Amniotic stem cell (primary cell): ENCODE measurements at places on chromosomes 4 and X.

- DNase-seq = no peak
Measured at GRCh38 chr4:105189855-105190650, 43.4 kb downstream of the TET2 start.

DNA sequence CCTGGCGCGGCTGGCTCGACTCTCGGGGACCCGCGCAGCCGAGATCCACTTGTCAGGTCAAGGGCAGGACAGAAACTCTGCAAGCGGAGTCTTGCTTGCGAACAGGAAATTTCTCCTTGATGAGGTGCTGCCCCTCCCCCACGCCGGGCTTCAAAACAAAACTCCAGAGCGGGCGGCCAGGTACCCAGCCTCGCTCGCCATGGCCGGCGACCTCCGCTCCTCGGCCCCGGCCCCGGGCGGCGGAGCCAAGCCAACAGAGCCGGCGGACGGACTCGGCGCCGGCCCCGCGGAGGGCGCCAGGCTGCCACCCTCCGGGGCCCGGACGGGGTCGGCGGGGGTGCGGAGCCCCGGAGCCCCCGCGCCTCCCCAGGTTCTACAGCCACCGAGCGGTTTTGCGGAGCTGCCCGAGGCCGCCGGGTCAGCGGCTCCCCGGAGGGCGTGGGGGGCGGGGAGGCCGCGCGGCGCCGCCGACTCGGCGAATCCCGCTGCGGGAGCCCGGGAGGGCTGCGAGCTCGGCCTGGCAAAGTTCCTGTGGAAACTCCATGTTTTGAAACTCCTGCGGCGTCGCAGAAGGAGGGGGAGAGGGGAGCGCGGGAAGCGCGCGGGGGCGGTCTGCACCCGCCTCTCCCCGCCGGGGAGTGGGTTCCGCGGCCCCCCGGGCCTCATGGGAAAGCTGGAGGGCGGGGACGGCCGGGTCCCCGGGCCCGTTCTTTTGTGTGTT lies 11.7 kb upstream of the BCOR start:
- no peak for DNase-seq

GRCh38 chr4:108116423-108117168 lies 52.1 kb downstream of the LEF1 start:
- DNase-seq = no peak

DNA sequence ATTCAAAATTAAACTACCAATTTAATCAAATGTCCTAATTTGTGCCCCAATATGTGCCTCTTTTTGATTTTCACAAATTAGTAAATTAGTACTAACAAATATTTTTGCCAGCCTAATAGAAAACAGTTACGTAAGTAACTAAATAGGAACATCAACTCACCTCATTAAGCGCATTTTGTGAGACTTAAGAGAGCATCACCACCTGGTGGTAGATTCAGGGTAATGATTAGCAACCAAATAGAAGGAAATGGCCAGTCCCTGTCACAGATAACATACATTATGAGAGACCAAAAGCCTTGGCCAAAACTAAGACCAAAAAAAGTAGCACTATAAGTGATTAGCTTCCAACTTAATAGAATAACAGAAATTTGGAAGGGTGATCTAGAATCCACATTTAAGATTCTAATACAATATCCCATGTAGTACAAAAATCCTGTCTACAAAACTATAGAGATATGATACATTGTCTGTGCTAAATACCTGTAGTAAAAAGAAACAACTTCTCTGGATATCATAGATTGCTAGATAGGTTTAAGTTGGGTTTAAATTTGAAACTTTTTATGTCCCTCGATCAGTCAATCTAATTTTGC lies 46.7 kb downstream of the C4orf46 start:
- DNase-seq = peak; percentile 41

DNA sequence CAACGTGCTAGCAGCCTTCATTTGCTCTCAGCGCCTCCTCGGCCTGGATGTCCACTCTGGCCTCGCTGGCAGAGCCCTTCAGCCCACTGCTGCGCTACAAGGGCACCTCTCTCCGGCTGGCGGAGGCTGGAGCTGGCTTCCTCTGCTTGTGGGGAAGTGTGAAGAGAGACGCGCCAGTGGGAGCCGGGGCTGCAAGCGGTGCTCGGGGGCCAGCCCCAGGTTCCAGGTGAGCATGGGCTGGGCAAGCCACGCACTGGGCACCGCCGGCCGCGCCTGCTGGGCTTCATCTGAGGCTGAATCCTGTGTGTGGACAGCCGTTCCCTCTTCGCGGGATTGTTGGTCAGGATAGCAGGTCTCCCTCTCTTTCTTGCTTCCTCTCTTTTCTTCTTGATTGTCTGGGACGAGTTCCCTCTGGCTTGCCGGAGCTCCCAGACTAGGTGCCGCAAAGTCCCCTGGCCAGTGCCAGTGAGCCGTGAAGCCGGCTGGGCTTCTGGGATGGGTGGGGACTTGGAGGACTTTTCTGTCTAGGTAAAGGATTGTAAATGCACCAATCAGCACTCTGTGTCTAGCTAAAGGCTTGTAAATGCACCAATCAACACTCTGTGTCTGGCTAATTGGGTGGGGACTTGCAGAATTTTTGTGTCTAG lies 165.0 kb downstream of the HEPH start:
- DNase-seq = no peak

- DNase-seq = no peak
Measured at GRCh38 chr4:144808034-144808433, 162.1 kb downstream of the HHIP start.

GRCh38 chr4:153447175-153447905 lies 18.8 kb upstream of the TMEM131L start:
- no peak for DNase-seq

- DNase-seq = no peak
Measured at GRCh38 chr4:101954351-101954750, 163.8 kb downstream of the BANK1 start.

GRCh38 chrX:69759921-69760625 lies 144.2 kb downstream of the EDA start:
- no peak for DNase-seq

GRCh38 chr4:2220016-2220630 lies 21.8 kb downstream of the HAUS3 start:
- peak; percentile 49 for DNase-seq

DNA sequence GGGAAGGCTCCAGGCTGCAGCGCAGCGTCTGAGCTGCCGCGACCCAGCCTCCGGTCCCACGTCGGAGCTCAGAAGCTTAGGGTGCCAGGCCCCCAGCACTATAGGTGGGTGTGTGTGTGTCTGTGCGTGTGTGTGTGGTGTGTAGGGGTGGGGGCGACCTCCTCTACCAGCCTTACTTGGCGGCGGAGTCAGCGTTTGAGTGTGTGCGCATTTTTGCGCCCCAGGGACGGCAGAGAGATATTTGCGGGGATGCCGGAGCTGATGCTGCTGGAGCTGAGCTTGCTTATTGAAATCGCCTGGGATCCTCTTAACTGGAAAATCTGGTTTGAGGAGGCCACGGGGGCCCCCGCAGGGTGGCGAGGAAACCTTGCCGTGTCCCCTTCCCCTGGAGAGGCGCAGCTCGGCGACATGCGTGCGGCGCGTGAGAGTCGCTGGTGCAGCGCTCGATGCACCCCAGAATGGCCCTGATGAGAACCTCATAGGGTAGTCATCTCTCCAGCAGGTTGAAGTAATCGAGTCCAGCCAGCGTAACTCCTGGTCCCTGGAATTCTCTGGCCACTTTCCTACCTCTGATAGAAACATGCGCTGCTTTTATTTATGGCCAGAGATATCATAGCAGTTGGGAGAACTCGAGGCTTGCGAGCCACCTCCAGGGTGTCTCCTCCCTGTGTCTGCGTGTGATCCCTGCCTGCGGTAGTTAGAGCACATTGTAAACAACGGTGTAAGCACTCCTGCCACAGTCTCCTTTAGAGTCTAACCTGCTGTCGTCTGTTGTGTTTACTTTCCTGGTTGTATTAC lies 2.7 kb downstream of the ADGRL3 start:
- DNase-seq = no peak

DNA sequence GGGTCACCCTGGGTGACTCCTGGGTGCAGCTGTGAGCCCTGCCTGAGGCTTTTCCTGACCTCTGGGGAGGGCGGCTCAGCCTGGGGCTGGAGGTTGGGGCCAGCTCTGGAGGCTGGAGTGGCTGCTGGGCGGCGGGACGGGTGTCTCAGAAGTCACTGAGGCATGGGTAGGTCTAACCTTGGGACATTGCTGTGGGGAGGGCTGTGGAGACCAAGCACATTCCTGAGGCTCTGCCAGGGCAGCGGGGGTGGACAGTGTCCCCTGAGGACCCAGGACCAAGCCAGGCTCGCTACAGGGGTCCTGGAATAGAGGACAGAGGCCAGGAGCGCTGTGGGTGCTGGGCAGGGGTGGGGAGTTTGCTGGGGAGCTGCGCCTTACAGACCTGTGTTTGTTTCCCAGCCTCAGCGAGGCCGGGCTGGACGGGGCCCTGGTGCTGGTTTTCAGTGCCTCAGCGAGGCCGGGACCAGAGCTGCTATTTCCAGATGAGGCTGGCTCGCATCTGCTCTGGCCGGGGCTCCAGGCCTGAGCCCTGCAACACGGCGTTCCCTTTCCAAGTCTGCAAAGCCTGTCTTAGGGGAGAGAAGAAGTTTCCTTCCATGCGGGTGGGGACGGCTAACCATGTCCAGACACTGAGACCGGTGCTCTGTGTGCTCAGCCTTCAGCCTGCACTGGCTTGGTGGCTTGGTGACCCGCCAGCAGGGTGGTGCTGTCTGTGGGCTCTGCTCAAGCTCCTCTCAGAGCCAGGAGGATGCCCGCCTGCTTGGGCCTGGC lies 3.0 kb upstream of the SLC25A6 start:
- no peak for DNase-seq

- DNase-seq = no peak
Measured at GRCh38 chrX:17579026-17579425, 158.3 kb upstream of the SCML1 start.

- DNase-seq = no peak
Measured at GRCh38 chr4:56764223-56764622, 57.3 kb downstream of the SPINK2 start.

GRCh38 chrX:108309144-108309543 lies 129.1 kb downstream of the COL4A6 start:
- DNase-seq = no peak

DNA sequence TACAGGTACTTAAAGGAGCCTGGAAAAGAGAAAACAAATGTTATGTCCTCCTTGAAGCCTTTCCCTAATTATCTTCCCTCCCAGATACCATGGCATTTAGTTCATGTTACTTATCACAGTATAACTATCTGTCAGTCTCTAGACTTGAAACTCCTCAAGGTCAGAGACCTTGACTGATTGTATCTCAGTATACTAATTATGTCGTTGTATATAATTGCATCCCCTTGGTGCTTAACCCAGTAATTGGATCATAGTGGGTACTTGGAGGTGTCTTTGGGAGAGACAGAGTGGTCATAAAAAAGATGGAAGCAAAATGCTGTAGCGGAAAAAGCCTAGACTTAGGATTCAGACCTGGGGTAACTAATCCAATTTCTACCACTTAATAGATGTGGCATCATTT lies 8.1 kb downstream of the IGBP1 start:
- DNase-seq = no peak

GRCh38 chr4:98113012-98113411 lies 30.3 kb downstream of the STPG2 start:
- DNase-seq = no peak

DNA sequence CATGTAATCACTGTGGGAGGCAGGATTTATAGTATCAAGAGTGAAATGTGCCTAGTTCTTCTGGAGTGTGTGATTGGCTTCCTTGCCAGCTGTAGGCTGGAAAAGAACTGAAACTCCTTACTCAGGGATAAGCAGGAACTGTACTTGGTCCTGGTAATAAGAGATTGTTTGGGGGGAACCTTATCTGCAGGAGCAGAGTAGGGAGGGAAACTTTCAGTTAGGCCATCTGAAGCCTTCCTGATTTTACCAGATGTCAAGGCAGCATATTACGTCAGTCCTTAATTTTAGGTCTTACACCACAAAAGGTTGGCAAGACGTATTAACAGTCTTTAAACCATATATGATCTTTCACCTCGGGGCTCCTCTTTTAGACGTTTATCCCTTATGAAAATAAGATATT lies 231.5 kb upstream of the FMR1 start:
- DNase-seq = no peak

GRCh38 chr4:107740950-107741701 lies 21.1 kb upstream of the PAPSS1 start:
- no peak for DNase-seq

GRCh38 chr4:1611501-1611870 lies 72.6 kb downstream of the FAM53A start:
- no peak for DNase-seq

DNA sequence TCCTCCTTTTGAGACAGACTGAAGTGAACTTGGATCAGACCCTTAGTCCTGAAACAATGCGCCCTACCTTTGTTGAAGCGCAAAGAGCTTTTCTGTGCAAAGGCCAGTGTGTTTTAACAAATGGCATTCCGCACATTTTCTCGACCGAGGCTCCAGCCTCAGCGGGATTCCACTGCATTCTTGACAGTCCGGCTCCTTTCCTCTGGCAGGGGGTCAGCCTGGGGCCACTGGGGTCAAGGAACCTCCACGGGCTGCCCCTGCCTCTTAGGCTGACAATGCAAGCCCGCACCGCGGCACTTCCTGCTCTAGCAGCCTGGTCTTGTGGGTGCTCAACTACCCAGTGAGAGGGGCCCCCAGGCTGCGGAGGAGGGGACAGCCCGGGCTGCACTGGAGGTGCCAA lies 47.2 kb upstream of the TFDP3 start:
- DNase-seq = no peak

- no peak for DNase-seq
Measured at GRCh38 chr4:21454831-21455230, 493.7 kb downstream of the KCNIP4 start.

DNA sequence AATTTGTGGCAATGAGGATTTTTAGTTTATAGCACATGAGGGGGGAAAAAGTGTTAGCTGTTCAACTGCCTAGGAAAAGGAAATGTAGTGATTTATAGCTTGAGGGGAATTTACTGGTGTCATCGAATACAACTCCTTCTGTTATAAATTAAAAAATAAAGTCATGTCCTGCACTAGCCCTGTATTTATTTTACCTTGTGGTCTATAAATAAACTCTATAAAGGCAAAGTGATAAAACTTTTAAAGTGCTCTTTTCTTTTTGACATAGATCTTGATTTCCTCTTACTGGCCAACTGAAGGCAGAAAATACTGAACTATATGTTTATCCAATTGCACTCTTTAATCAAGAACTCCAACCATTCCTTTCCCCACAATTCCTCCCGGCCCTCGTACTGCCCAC lies 672.1 kb upstream of the SLIT2 start:
- no peak for DNase-seq

DNA sequence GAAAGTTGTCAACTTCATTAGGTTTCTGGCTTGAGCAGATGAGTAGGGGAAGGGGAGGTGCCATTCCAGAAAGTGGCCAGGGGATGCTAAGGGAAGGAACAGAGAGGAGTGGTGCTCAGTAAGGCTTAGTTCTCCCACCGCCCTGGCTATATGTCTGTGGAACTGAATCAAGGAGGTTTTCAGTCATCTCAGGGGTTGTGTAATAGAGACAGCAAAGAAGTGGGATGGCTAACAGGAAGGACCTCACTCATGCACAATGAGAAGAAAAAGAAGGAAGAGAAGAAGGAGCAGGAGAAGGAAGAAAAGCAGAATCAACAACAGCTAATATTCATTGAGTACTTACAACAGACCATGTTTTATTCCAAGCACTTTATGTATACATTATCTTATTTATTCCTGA lies 368.7 kb downstream of the MID1IP1 start:
- no peak for DNase-seq

DNA sequence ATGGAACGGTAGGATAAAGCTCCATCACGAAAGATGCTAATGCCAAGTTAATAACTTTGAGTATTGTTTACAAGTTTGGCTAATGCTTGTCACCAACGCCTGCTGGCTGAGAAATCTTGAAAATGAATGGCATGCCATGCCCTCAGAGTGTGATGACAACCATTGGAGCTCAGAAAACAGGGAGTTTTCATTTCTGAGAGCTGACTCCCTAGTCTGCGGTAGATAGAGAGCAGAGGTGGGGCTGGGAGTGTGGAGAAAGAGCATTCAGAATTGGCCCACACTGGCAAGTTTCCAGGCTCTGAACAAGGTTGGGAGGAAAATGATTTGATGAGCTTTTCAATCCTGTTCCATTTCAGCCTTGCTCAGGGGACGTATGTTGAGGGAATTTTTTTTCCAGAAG lies 183.9 kb downstream of the CPEB2 start:
- DNase-seq = no peak
